ENCODE measurements at places on chromosomes 1 and 21. TPM values are rescaled to one million over a fixed set of nuclear protein-coding genes. Genes with fewer than 3 reads are reported as not detected.

DNA sequence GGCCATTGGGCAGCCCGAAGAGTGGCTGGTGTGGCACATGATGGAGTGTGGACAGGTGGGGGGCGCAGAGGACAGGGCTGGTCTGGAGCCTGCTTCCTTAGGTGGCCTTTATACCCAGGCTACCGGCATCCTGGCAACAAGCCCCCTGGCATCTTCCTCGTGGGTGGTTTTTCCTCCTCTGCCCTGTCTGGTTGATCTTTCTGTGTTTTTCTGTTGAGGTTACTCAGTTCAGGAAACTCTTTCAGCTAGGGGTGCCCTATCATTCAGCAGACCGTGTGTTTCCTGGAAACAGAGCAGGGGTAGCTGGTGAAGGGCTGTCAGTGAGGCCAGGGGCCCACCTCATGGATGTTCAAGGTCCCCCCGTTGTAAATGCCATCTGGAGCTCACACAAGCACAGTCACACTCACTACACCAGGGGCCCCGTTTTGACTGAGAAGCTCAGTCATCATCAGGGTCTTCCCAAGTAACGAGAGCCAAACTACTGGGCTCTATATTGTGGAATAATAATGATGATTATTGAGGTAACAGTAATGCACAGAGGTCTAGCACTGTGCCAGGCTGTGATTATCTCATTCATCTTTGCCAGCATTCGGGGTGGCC lies at the start of gene KRTAP12-4:
TSS of gene KRTAP12-4 (minus strand) at position 84 of the 600 bp plus-strand sequence. CDS start at position 39, 45 bp downstream.
- DNase-seq = no peak

- DNase-seq = no peak
Observed at GRCh38 chr1:151729157-151729965, 8.0 kb downstream of the RIIAD1 start.

KRTAP12-3 gene
- total RNA-seq = not detected

TTC39A gene
- 2.4 TPM for total RNA-seq

- no peak for DNase-seq
Observed at GRCh38 chr1:211748810-211749209, 73.4 kb upstream of the NEK2 start.

GRCh38 chr1:229003233-229004031 lies 267.5 kb upstream of the RAB4A start:
- no peak for DNase-seq

Data from lung microvascular endothelial cell (primary cell).